ENCODE measurements at places on chromosomes 3 and 15. TPM values are rescaled to one million over a fixed set of nuclear protein-coding genes. Genes with fewer than 3 reads are reported as not detected.

IMPG2 gene
- total RNA-seq, result 0.70 TPM

RGMA gene
- 106 TPM for total RNA-seq

VGLL3 gene
- total RNA-seq, result 0.25 TPM

TRPM1 gene
- total RNA-seq, result 0.67 TPM

CLDN11 gene
- 155 TPM for total RNA-seq

WNT7A gene
- total RNA-seq, result 2.0 TPM

C3orf70 gene
- 26.2 TPM for total RNA-seq

LRRC34 gene
- 10.1 TPM for total RNA-seq

REC114 gene
- total RNA-seq, result not detected

ATP13A5 gene
- 1.9 TPM for total RNA-seq

CHRM5 gene
- total RNA-seq, result 0.74 TPM

FBXL22 gene
- 2.5 TPM for total RNA-seq

DNA sequence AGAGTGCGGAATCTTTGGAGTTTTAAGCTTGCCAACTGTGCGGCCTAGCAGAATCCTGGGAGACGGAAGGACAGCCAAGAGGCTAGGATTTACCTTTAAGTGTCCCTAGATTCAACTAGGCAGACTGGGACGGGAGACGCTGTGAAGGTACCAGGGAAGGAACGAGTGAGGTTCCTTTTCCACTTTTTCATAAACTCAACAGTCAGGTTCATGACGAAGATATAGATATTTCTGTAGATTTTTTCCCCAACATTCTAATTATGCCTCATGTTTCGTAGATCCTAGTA lies 564 bp upstream of the GABPB1 start:
- no peak for DNase-seq

DNA sequence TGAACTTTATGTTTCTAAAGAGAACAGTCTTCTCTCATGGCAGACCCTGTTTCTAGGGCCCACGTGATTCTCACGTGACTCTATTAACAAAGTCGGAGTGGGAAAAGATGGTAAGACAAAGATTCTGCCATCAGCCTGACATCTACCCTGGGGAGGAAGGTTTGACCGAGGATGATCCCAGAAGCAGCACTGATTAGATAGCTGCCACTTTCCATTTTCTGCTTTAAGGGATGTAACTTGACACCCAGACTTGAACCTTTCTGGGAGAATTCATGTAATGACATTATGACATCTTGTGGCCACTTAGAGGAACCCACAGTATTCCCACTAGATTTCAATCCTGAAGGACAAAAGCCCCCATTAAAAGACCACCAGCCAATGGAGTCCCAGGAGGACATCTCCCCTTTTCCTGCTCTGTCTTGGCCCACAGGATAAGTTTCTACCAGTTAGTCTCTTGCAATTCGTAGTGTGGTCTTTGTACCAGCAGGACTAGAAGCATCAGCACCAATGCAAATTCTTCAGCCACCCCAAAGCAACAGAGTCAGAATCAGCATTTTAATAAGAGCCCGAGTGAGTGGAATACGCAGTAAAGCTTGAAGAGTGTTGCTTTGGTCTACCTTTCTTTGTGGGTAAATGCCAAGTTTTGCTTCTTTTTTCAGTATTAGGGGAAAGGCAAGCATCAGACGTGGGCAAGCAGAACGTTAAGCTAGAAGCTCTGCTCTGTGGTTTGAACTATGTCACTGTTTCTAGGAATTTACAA lies 480.5 kb upstream of the PROK2 start:
- DNase-seq, result no peak

DNA sequence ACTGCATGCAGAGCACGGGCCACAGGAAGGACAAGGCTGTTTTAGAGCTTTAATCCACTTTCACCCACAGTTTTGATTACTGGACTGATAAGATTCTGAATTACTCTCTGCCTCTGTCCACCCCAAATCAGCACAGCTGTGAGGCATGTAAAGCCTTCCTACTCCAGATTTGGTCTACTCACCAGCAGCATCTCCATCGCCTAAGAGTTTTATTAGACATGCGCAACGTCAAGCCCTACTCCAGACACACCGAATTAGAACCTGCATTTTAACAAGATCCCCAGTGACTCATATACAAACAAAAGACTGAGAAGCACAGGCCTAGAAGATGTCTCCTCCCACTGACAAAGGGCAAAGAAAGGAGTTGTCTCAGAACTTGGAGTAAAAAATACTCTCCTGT lies 221.2 kb downstream of the TUSC7 start:
- no peak for DNase-seq

- no peak for DNase-seq
Observed at GRCh38 chr3:160373655-160374054, 25.4 kb downstream of the IFT80 start.

GRCh38 chr3:183857863-183858262 lies 26.8 kb downstream of the PARL start:
- no peak for DNase-seq

- no peak for DNase-seq
Observed at GRCh38 chr3:59388555-59389270, 338.9 kb upstream of the CFAP20DC start.

DNA sequence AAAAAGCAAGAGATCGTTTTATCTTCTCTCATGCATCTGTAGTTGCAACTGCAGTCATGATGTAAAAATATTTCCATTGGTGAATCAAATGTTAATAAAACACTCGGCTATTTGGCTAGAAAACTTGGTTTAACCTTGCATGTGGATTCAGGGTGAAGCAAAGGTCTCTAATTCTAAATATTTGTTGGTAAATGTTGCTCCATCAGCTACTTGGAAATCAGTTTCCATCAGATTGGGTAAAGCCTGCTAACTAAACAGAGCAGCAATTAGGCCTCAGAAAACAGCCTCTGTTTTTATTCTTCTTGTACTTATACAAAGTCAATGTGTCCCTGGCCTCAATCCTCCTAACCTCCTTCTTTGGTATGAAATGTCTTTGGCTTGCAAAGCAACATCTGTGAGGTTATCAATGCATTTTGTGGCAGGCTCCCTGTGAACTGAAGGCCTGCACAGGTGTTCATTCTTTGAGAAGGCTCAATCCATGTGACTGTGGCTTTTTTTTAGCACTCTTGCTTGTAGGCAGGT lies 312.3 kb downstream of the WDR72 start:
- DNase-seq, result no peak

GRCh38 chr3:31361371-31362273 lies 171.1 kb upstream of the STT3B start:
- no peak for DNase-seq

GRCh38 chr3:48014358-48014757 lies 1.9 kb downstream of the MAP4 start:
- DNase-seq, result no peak

- DNase-seq, result no peak
Observed at GRCh38 chr3:158712443-158712842, 19.8 kb downstream of the RARRES1 start.

DNA sequence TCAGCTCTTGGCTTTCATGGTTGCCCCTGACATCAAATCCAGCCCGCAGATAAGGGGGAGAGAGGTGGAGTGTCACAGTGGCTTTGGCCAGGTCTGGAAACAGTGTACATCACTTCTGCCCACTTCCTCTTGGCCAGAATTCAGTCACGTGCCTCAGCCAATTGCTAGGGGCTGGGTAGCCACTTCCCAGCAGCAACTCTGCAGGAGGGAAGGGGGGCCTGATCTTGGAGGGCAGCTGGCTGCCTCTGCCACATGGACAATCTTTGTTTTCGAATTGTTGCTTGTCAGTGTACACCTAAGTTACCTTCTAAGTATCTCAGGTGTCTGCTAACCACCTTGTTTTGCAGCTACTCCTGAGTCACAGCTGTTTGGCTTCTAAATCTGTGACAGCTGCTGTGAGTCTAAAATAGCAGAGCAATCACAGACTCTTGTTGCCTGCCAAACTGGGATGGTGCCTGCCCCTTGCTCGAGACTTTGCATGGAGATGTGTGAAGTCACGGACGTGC lies 41.0 kb upstream of the LIMD1 start:
- DNase-seq, result no peak

GRCh38 chr3:87997966-87998365 lies 60.8 kb downstream of the CGGBP1 start:
- no peak for DNase-seq

- DNase-seq, result no peak
Observed at GRCh38 chr3:45612918-45613602, 18.5 kb downstream of the LIMD1 start.

DNA sequence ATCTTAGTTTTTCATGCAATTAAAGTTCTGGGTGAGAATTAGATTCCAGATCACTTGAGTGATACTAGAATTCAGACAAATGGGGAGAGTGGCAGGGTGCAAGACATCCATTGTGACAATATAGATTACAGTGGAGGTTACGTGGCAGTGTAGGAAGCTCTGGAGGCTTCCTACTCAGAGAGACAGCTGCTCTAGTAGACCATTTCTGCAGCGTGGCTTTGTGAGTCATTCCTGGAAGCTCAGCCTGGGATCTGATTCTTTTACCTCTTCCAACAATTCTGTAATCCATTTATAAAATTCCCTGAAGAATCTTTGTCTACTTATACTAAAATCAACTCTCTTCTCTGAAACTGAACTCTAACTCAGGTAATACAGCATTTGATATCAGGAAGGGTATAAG lies 90.4 kb upstream of the ASB14 start:
- no peak for DNase-seq

DNA sequence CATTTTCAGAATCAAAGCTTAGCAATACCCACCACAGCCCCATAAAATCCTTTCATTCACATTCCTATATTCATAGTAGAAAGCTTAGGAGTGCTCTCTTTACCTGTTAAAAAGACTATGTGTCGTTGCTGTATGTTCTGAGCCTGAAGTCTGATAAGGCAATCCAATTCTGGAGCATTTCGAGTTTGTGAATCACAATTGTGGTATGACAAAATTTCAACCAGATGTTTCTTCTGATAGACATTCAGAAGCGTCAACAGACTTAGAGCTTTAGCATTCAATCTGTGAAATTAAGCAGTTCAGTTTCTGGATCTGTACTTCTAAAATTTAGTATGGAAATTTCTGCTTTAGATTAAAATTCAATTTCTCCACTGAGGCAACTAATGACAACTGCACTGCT lies 58.3 kb downstream of the TASOR start:
- DNase-seq, result no peak

- DNase-seq, result no peak
Observed at GRCh38 chr3:54357301-54357700, 234.9 kb downstream of the CACNA2D3 start.

GRCh38 chr15:80925597-80926059 lies 64.0 kb downstream of the MESD start:
- DNase-seq, result no peak

DNA sequence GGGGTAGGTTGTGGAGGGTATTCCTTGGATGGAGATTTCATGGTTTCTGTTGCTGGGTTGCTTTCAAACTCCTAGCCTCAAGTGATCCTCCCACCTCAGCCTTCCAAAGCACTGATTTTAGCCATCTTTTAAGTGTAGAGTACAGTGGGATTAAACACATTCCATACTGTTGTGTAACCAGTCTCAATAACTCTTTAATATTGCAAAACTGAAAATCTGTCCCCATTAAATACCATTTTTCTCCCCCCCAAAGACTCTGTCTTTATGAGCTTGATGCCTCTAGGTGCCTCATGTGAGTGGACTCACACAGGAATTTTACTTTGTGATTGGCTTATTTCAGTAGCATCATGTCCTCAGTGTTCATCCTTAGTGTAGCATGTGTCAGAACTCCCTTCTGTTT lies 74.7 kb upstream of the ATP10A start:
- no peak for DNase-seq

- DNase-seq, result no peak
Observed at GRCh38 chr15:25089577-25089976, 134.8 kb downstream of the SNRPN start.

DNA sequence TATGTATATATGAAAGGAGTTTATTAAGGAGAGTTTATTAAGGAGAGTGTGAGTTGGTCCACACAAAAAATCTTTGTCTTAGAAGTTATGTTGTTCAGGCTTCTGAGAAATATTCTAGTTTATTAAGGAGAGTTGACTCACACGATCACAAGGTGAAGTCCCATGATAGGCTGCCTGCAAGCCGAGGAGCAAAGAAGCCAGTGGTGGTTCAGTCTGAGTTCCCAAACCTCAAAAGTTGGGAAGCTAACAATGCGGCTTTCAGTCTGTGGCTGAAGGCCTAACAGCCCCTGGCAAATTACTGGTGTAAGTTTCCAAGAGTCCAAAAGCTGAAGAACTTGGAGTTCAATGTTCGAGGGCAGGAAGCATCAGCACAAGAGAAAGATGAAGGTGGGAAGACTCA lies 42.4 kb upstream of the DAZL start:
- DNase-seq, result no peak

DNA sequence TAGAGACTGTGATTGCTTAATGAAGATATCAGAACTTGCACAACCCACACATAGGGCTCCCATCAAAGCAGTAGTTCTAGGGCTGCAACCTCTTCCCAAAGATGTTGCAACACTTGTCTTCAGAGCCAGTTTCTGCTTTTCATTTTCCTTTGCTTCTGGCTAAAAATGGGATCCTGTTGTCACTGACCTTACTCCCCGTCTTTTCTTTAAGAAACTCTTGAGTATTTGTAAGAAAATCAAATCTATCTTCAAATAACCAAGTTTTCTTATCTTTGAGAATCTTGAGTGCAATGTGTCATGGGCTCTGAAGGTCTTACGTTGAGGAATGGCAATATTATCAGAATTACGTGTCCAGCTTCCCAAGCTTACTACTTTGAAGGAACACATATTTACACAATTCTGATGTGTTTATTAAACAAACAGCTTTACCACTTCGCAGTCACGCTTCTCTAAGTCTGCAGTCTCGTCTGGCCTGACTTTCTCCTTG lies 24.1 kb downstream of the CACNA1D start:
- no peak for DNase-seq

DNA sequence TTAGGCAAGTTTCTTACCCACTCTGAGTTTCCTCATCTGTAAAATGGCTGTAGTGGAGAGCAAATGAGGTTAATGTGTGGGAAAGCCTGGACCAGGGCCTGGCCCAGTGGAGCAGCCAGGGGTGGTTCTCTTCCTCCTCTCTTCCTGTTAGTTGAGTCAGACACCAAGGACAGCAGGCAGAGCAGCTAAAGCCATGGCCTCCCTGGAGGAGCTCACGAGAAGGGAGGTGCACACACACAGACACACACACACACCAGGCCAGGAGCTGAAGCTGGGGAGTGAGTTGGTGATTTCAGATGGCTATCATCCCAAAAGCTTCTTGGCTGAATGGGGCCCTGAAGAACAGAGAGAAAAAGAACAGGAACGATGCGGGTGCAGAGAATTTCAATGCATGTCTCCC lies 33.2 kb upstream of the TSPAN3 start:
- no peak for DNase-seq
